Aorta (tissue), 5 donors: ENCODE measurements at places on chromosomes 3 and 15. TPM values are rescaled to one million over a fixed set of nuclear protein-coding genes. Genes with fewer than 3 reads are reported as not detected.

The PTPRG gene
- 85.0 TPM for total RNA-seq

The GOLGA6A gene
- not detected for total RNA-seq

The GPR149 gene
- not detected for total RNA-seq

The ROBO2 gene
- 1.0 TPM for total RNA-seq

The RYR3 gene
- 15.6 TPM for total RNA-seq

The TM4SF1 gene
- 213 TPM for total RNA-seq

The MRPS25 gene
- 37.6 TPM for total RNA-seq

The AGTR1 gene
- 4.0 TPM for total RNA-seq

The FETUB gene
- not detected for total RNA-seq

The CAMKV gene
- not detected for total RNA-seq

The CALML4 gene
- total RNA-seq = 8.3 TPM

The NME9 gene
- total RNA-seq = 0.93 TPM

The VIPR1 gene
- 3.2 TPM for total RNA-seq

The MAP1A gene
- total RNA-seq = 36.4 TPM

The ALPK3 gene
- total RNA-seq = 77.0 TPM

The SAXO2 gene
- 1.9 TPM for total RNA-seq

The RTP4 gene
- 1.8 TPM for total RNA-seq

The MEIS2 gene
- total RNA-seq = 58.7 TPM

The GPR27 gene
- total RNA-seq = 2.1 TPM

The STAB1 gene
- total RNA-seq = 651 TPM

The GOLGA8T gene
- total RNA-seq = not detected
